Uterine smooth muscle cell (primary cell): ENCODE measurements at places on chromosomes 16 and 17. TPM values are rescaled to one million over a fixed set of nuclear protein-coding genes. Genes with fewer than 3 reads are reported as not detected.

Gene ANKFN1
- under 0.01 TPM in 1 of 2 replicates, not detected in the other for total RNA-seq

Gene FBF1
- 15.2 and 19.8 TPM in 2 replicates for total RNA-seq

Gene SPNS2
- 0.11 TPM in 1 of 2 replicates, not detected in the other for total RNA-seq

Gene TIGD7
- total RNA-seq, result 6.3 and 6.4 TPM in 2 replicates

Gene NLGN2
- 8.2 and 10.7 TPM in 2 replicates for total RNA-seq

Gene C16orf54
- not detected in 2 replicates for total RNA-seq

Gene C1QL1
- 0.22 and 0.37 TPM in 2 replicates for total RNA-seq

Gene ZSWIM7
- 11.2 and 17.5 TPM in 2 replicates for total RNA-seq

Gene SMIM36
- not detected in 2 replicates for total RNA-seq

Gene CDYL2
- total RNA-seq, result 9.9 and 10.3 TPM in 2 replicates

Gene NEUROD2
- total RNA-seq, result not detected in 2 replicates

Gene C1QTNF8
- not detected in 2 replicates for total RNA-seq

Gene JUP
- 4.5 and 7.6 TPM in 2 replicates for total RNA-seq

Gene CACNG1
- not detected in 2 replicates for total RNA-seq

Gene HSPB9
- total RNA-seq, result not detected in 2 replicates

Gene CHTF8
- total RNA-seq, result 48.4 and 52.8 TPM in 2 replicates

Gene KRTAP17-1
- total RNA-seq, result 0.12 and 0.33 TPM in 2 replicates

Gene MYH8
- total RNA-seq, result under 0.01 TPM in 1 of 2 replicates, not detected in the other

Gene CACNA1H
- 22.6 and 57.2 TPM in 2 replicates for total RNA-seq

Gene GPS1
- total RNA-seq, result 99.2 and 137 TPM in 2 replicates

Gene STAT5A
- total RNA-seq, result 8.1 and 14.7 TPM in 2 replicates

Gene KRT17
- 1.00 and 1.5 TPM in 2 replicates for total RNA-seq

Gene GUCY2D
- under 0.01 TPM in 2 replicates for total RNA-seq

Gene G6PC1
- total RNA-seq, result not detected in 2 replicates
